Skeletal muscle cell (primary cell): ENCODE measurements at places on chromosomes 11 and 22.

DNA sequence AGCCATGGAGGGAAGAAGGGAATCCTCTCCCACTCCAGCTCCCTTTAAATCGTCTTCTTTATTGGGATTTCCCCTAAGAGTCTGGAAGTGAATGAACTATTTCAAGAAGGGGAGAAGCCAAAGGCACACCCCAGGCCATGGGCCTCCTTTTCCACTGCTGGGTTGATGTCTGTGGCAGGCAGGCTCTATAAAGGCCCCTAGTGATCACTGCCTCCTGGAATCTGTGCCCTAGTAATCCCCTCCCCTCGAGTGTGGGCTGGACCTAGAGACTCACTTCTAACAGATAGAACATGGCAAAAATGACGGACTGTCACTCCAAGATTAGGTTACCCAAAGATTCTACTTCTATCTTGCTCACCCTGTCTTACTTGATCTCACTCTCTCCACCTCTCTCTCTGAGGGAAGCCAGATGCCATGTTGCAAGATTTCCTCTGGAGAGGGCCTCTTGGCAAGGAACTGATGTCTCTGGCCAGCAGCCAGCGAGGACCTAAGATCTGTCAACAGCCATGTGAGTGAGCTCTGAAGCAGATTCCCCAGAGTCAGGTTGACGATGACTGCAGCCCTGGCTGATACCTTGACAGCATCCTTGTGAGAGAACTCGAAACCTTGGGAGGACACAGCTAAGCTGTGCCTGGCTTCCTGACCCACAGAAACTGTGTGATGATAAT, 444.8 kb downstream of the SOX6 start:
- DNase-seq: peak; percentile 39

DNA sequence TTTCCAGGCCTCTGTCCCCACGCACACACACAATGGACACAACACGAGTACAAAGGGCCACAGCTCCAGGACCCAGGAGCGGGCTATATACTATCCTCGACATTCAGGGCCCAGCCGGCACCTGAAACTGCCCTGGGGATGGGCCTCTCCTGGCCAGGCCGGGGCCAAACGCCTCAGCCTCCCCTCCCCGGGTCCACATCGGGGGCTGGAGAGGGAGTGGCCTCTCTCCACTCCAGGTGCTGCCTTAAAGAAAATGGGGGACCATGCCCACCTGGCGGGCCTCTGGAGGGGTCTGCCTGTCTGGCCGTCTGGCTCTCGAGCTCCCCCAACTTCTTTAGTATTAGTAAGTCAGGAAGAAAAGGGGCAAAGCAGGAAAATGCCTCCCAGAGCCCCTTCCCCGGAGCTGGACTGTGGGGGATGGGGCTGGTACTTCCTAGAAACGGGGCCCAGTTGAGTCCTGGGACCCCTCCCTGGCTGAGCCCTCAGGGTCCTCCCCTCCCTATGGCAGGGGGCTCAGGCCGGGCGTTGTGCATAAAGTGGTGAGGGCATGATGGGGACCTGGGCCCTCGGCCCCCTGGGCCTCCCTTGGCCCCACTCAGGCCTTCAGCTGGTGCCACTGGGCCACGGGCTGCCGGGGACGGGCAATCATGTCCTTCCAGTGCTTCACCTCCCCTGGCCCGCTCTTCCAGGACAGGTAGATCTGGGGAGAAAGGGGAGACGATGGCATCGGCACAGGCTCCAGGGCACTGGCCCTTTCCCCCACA, 9.7 kb downstream of the LRRC10B start:
- DNase-seq: no peak

- DNase-seq: no peak
These were observed 3.8 kb downstream of the CD81 start for GRCh38 chr11:2380807-2381350.

DNA sequence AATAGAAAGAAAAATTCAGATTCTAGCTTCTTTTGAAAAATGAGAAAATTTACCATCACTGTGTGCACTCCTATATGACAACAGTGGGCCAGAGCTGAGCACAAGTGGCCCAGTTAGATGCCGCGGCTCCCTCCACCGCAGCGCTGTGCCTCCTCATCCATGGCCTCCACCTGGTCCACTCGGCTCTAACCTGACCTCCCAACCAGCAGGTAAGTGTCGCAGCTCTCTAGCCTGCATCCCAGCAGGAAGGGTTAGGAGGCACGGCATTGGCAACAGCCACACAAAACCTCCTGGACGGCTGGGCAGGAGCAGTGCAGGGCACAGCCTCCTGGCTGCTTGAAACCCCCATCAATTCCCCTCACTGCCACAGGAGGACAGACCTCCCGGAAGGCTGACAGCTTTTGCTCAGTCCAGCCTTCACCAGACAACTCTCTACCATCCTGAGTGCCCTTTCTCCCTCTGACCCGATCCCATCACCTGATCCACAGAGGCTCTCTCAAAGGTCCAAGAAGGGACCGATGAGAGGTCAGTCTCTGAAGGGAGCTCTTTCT, 76.1 kb downstream of the RPL27A start:
- DNase-seq: no peak

DNA sequence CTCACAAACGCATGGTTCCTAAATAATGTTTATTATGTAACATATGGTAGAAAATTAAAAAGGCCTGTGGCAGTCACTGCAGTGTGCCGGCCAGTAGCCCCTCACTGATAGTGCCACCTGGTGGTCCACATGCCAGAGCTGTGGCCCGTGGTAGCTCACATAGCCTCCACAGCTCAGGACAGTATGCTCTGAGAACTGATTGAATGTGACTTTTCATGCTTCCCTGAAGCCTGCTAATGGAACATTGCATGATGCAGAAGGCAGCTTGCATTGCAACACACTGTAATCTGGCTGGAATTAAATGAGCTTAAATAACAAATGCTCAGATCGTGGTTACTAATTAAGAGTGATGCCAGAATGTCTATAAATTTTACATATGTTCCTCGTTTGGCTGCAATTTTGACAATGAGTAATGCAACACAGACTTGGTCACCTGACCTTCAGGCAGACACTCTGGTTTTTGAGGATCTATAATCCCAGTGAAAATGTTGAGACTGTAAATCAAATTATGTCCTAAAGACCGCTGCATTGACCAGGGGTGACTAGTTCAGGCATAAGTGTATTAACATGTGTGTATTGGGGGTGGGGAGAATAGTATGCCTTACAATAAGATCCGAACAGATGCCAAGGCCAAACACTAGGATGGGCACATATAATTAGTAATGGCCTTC, 566.4 kb downstream of the METTL15 start:
- peak; percentile 82 for DNase-seq

- no peak for DNase-seq
These were observed 2.5 kb upstream of the TPP1 start for GRCh38 chr11:6621711-6622211.

DNA sequence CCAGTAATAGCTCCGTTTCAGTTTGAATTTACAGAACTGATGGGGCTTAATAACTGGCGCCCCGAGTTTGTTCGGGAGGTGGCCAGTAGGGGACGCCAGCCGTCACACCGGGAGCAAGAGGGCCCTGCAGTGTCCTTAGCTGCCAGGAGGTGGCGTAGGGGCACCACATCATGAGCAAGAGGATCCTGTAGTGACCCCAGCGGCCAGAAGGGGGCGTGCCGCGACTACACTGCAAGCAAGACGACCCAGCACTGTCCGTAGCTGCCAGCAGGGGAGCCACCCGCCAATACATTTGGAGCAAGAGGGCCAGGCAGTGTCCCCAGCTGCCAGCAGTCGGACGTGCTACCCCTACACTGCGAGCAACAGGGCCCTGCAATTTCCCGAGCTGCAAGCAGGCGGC, 663.7 kb upstream of the B3GAT1 start:
- DNase-seq: no peak

DNA sequence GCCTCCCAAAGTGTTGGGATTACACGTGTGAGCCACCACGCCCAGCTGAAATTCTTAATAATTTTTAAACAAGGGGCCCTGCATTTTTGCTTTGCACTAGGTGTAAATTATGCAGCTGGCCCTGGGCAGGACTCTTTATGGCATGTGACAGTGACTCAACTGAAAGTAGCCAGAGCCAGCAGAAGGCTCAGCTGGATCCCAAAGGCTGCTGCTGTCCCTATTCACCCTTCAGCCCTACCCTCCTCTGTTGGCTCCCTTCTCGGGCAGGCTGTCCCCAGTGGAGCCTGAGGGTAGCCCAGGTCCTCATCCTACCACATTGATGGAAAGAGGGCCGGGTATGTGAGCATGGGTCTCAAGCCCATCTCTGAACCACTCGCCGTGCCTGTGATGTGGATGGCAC, 45.6 kb downstream of the CD82 start:
- no peak for DNase-seq

DNA sequence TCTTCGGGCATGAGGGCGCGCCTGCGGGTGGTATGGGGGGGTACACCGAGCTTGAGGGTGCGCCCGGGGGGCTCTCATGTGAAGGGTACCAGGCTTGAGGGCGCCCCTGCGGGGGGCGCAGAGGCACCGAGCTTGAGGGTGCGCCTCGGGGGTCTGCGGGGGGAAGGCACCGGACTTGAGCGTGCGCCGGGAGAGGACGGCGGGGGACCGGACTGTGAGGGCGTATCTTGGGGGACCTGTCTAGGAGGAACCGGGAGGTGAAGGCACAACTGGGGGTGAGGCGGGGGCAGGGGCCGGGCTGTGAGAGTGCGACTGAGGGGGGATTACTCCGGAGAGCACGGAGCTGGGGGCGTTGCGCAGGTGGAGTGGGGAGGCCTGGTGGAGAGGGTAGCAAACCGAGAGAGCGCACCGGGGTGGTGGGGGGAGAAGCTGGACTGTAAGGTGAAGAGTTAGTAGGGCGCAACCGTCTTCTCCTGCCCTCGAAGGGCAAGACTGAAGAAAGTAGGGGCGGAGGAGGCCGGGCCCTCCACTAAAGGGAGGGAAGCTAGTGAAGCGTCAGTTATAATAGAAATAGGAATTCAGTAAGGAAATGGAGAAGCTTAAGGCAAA, 1.1 kb upstream of the DDX6 start:
- DNase-seq: no peak

- DNase-seq: no peak
These were observed 2.2 kb downstream of the SLC35C1 start for GRCh38 chr11:45806937-45807791.

- DNase-seq: no peak
These were observed 46.8 kb downstream of the CEP164 start for GRCh38 chr11:117374316-117375055.

DNA sequence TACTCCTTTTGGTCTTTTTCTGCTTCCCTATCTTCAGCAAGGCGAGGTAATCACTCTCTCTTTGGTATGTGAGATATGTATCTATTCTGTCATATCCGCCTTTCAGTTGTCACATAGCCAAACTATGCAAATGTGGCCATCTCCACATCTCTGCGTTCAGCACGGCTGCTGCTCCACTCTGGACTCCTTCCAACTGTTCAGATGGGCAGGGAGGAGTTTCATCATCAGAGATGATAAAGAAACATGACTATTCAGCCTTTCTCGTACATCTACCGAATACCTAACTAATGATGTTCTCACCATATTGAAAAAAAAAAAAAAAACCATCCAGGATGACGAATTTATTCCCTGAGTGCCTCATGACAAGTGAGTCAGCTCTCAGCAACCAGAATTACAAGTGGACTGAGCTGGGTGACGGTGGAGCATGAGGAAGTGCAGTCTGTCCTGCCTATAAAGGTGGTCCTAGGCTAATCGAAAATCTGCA, 899.6 kb downstream of the OPCML start:
- peak; percentile 93 for DNase-seq

DNA sequence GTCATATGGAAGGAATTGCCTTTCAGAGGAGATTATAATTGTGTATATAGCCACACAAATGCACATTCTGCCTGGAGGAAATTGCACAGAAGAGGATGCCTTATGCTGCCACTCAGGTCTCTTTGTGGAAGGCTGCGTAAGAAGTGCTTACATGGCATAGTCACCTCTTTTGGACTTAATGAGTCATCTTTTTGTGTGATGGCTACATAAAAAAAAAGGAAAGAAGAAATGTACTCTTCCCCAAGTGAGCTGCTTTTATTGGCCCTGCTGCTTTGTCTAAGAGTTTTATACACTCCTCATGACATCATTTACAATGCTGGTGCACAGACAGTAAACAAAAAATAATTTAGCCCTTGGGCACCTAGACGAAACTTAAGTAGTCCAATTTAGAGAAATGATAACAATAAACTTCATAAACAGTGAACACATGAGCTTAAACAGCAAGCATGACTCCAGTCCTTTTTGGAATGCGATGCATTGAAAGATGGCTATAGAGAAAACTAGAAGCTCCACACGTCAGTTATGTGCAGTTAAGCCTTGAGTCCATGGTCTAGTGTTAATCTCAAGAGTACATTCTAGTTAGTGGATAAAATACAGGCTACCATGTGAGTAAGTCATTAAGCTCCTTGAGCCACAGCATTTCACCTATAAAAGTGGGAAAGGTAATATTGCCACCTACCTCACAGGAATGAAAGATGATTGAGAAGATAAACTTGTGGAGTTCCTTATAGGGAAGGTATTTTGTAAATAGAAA, 12.0 kb downstream of the CSTPP1 start:
- DNase-seq: peak; percentile 69

GRCh38 chr11:33687733-33688479, 12.7 kb downstream of the C11orf91 start:
- no peak for DNase-seq

DNA sequence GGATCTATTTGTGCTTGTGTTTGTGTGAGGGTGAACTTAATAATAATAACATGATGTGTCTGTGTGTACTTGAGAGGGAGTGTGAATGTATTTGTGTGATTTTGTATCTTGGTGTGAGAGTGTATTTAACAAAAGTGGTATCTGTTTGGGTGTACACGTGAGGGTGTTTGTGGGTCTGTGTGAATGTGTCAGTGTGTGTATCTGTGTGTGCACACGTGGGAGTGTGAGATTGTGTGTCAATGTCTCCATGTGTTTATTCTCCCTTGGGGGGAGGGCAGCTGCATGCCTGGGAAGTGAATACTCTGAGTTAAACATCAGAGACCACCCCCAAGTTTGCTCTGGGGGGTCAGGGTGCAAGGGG, 15.0 kb upstream of the RPS19BP1 start:
- DNase-seq: no peak
